Stimulated activated CD4-positive, alpha-beta T cell treated with anti-CD3 and anti-CD28 coated beads, Interleukin-2, amount 100 ng/mL, for 48 hours (primary cell): ENCODE measurements at places on chromosomes 2 and 18.
A peak's percentile ranks its signal among the peaks of the same experiment; 100 is the strongest.

DNA sequence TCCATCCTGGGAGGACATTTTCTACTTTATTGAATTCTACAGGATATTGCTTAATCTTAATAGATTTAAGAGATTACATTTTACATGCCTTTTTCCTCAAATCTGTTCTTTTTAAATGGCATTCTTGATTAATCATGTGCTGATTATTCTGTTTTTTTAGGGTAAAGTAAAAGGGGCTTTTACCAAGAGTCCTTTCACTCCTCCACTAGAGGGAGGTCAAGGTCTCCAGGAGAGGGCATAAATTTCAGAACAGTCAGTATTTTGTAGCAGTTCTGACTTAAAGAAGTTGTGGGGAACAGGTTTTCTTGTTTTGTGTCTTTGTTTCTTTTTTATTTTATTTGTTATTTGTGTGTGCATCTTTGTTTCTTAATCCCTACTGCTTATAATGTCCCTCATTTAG, 25.4 kb downstream of the WDR75 start:
- DNase-seq: no peak

DNA sequence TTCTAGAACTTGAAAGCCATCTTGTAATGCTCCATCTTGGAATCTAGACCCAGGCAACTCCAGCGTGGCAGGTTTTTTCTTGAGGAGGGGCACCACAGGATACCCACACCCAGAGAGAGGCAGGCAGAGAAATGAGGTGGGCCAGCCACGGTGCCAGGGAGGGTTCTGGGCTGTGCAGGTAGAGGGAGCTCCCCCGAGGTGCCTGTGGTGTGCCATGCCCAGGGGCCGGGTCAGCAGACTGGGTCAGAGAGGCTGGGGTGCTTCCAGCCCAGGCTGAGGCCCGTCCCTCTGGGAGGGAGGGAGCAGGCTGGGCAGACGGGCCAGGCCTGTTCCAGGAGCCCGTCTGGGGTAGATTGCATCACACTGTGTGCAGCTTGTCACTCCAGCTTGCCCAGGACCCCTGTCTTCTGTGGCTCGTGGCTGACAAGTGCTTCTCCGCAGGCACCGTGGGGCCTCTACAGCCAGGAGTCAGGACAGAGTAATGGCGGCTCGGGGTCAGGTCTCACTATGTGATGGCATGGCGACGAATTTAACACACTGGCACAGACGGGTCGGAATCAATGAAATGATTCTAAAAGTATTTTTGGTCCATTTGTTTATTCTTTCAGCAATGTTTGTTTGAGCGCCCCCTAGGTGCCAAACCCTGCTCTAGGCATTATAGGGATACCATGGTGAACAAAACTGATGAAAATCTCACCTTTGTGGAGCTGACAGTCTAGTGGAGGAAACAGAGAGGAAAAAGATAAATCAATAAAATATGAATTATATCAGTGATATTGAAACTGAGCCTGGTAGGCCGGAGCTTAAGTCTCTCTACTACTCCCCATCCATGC, 144.0 kb downstream of the ACOXL start:
- no peak for DNase-seq

GRCh38 chr2:20173496-20174402, 51.2 kb downstream of the SDC1 start:
- DNase-seq: no peak

DNA sequence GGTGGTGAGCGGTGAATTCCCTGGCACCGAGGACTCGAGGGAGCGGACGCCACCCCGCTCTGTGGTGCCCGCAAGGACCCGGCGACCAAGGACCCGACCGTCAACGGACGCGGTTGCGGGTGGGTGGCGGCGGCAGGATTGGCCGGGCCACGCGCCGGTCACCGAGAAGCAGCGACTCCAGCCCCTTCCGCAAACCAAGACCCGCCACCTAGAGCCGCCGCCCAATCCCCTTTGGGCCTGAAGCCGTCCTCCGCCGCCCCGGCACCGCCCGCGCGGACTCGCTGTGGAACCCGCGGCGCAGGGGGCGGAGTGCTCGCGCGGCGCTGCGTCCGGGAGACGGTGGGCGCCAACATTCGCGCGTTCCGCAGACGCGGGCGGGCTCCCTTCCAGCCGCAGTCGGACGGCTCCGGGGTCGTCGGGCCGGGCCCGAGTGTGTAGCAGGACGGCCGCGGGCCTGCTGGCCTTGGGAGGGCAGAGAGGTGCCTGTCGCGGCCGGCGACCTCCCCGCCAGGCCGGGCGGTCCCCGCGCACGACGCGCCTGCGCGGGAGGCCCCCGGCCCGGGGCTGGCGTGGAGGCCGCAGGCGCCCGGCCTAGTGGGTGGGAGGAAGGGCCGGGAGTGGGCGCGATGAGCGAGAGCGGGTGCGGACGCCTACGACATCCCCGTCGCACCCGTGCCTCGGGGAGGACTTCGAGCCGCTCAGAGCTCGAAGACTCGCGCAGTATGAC, at the start of the genes FAM228B and PFN4:
FAM228B (plus strand) TSS at position 275 of the 727 bp plus-strand sequence. CDS start 893 bp downstream, outside the sequence.
PFN4 (minus strand) TSS at position 140 of the 727 bp plus-strand sequence. CDS start 799 bp downstream, outside the sequence.
- peak; percentile 60 for DNase-seq

GRCh38 chr2:50492477-50492851, 539.5 kb downstream of the NRXN1 start:
- peak; percentile 8 for DNase-seq

DNA sequence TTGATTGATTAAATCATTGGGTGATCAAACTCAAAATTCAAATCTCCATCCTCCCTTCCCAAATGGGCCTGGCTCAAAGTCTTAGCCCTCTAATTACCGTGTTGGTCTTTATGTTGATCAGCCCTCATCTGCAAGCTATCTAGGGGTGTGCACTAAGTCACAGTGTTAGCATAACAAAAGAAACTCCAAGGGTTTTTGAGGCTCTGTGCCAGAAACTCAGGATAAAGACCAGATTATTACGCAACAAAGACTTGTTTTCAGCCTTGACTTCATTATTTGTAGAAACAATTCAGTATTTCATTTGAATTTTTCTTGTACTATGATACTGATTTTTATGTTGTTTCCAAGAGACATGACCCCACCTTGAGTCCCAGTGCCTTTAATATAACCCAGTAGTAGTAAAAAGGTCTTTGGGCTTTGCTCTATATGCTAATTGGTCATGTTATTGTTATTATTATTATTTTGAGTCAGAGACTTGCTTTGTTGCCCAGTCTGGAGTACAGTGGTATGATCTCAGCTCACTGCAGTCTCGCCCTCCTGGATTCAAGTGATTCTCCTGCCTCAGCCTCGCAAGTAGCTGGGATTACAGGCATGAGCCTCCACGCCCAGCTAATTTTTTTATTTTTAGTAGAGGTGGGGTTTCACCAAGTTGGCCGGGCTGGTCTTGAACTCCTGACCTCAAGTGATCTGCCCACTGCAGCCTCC, 13.9 kb downstream of the PSMD14 start:
- no peak for DNase-seq

DNA sequence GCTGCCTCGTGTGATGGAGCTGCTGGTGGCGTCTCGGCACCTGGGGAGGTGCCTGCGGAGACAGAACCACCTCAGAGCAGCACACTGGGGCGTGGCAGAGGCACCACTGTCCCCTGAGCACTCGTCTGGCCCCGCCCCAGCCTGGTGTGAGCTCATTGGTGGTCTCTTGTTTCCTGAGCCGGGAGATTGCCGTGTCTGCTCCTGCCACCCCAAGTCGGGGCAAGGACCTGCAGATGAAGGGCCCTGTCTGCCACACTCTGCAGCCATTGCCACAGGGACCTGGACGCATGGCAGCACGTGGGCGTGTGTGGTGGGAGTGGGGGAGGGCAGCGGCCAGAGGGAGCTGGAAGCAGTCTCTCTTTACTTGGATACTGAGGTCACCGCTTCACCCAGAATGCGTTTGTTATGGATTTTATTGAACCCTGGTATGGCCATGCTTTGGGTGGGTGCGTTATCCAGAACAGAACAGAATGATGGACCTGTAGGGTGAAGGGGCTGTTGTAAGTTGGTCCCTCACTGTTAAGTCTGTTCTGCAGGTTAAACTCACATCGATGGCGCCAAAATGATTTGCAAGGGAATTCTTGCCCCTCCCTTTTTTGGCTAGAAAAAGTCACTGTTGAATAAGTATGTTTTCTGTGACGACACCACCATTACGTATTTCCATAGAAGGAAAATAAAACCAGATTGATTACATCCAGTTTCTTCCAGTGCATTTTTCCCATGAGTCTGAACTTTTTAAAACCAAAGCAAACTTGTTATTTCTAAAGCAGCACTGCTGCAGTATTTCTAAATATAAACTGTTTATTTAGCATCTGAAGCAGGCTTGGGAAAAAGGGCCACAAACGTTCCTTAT, 92.0 kb downstream of the USP40 start:
- no peak for DNase-seq

DNA sequence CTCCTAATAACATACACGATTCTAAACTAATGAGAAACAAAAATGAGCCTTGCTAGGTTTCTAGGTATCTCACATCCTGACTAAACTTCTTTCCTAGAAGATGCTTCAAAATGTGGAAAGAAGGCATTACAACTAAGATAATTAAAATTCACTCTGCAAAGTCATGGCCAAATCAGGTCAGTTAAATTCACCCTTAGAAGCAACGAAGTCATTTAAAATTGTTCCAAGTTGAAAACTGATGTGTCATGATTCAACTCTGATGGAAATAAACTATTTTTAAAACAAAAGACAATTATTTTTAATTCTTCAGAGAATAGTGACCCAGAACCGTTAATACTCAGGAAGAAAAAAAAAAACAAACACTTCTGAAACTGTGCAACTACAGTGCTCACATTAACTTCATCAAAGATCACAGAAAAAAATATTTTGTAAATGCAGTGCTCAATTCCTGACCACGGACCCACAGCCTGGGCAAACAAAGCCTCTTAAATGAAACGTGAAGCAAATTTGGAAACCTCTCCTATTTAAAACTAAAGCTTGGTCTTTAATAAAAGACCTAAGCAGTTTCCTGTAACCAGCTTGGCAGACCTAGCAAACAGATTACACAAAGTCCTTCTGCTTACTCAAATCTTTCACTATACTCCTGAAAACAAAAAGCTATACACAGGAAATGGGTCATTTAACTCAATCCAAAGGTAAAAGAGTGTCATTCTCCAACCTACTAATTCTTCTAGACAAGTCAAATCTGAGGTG, 39.0 kb downstream of the CHN1 start:
- DNase-seq: no peak

DNA sequence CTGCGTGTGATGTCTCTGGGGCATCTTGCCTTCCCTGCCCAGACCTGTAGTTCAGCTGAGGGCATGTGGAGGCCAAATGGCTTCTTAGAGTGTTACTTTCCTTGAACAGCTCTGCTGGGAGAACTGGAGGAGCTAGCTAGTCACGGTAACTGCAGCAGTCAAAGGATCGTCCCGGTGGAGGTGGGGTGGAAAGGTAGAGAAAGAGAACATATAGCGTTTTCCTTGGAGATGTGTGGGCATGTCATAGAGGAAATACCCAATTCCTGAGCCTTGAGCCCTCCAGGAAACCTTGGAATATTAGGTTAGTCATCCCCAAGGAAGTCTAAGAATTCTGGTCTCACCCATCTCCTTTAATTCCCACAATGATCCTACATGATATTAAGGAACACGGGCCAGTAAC, 33.5 kb upstream of the IL37 start:
- no peak for DNase-seq

- DNase-seq: no peak
Observed at GRCh38 chr2:22110244-22110651, 986.5 kb downstream of the TDRD15 start.
